Psoas muscle (tissue), 8 donors: ENCODE measurements at places on chromosomes 5 and 9. TPM values are rescaled to one million over a fixed set of nuclear protein-coding genes. Genes with fewer than 3 reads are reported as not detected.

DNA sequence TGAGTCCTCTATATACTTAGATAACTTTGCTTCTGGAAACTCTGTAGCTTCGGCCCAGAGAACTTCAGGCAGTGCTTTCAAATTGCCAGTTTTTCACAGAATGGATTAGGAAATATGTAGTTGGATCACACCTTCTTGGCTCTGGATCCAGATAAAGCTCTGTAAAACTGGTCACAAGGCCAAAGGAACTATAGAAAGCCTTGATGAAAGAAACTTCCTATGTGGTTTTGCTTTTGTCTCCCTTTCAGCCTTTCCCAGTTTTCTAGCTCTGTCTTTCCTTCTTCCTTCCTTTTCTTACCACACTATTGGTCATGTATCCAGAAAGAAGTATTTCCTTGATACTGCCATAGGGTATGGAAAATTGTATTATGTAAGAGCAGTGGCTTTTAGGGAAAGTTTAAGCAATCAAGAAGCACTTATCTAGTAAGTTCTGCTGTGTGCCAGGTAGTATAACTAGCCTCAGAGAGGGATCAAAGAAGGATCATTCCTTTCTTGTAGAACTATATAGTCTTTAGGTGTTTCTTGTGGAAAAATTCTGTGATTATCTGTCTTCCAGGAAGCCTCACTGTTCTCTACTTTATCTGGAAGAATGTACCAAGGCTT is 6.3 kb downstream of the GPR21 start:
- DNase-seq = no peak

GRCh38 chr5:88509403-88509802 is 240.8 kb upstream of the TMEM161B start:
- no peak for DNase-seq

DNA sequence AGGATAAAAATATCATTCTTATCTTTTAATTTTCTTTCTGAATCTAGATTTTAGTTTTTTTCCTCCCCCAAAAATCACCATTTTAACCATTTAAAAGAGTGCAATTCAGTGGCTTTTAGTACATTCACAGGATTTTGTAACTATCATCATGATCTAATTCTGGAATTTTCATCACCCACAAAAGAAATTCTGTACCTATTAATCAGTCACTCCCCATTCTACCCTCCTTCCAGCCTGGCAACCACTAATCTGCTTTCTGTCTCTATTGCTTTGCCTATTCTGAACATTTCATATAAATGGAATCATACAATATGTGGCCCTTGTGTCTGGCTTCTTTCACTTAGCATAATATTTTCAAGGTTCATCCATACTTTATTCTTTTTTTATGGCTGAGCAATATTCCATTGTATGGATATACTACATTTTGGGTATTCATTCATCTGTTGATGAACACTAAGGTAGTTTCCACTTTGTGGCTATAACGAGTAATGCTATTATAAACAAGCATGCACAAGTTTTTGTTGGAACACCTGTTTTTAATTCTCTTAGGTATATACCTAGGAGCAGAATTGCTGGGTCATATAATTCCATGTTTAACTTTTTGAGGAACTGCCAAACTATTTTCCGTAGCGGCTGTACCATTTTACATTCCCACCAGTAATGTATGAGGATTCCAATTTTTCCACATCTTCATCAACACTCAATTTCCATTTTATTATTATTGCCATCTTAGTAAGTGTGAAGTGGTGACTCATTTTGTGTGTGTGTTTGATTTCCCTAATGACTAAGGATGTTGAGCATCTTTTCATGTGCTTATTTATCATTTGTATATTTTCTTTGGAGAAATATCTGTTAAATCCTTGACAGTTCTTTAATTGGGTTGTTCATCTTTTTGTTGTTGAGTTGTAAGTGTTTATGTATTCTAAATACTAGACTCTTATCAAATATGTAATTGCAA is 340.3 kb downstream of the CWC27 start:
- no peak for DNase-seq

- no peak for DNase-seq
Observed at GRCh38 chr5:38824821-38825220, 21.0 kb upstream of the OSMR start.

- DNase-seq = no peak
Observed at GRCh38 chr9:22031655-22032411, 22.7 kb upstream of the CDKN2B start.

CD74 gene
- 66.5 TPM for polyA plus RNA-seq

SPATA31D4 gene
- not detected for polyA plus RNA-seq

IL3 gene
- polyA plus RNA-seq = not detected

CTSV gene
- 1.8 TPM for polyA plus RNA-seq
